Left ventricle myocardium inferior (tissue), 1 donor: ENCODE measurements at places on chromosomes 11 and 22. TPM values are rescaled to one million over a fixed set of nuclear protein-coding genes. Genes with fewer than 3 reads are reported as not detected.

Gene OR10A2
- total RNA-seq: not detected

- H3K4me3 ChIP-seq: no peak overlapping the region
- no peak overlapping the region for H3K27ac ChIP-seq
- no peak for DNase-seq
- H3K36me3 ChIP-seq: peaks cover 23% of the 10 kb centered on the region
- peaks cover 23% of the 10 kb centered on the region for H3K4me1 ChIP-seq
- H3K27me3 ChIP-seq: no peaks in the 10 kb centered on the region
Measured at GRCh38 chr11:76069001-76069400, 137.3 kb downstream of the WNT11 start.

DNA sequence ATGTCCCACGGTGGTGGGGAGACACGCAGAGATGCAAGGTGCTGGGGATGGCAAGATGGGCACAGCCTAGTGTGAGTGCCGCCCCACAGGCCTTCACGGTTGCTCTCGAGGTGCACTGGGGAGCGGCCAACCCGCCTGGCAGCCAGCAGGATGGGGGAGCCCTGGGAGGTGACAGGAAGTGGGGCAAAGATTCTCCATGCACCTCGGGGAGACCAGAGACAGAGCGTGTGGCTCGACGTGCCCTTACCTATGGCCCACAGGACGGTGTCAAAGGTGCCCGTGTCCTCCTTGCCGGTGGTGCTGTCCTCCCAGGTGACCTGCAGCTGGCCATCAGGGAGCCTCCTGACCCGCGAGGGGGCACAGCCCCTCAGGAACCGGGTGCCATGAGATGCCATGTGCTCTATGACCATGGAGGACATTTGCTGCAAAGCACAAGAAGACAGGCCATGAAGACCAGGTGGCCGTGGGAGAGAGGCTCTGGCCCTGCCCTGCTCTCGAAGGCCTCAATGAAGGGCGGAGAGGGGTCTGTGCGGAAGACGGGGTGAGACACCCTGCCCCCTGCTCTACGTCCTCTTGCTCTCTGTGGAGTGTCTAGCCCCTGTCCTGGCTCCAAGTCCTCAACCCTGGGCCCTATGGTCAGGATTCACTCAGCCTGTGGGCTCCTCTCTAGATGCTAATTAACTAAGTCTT lies 40.6 kb upstream of the GNB1L start:
- no peak overlapping the region for H3K4me3 ChIP-seq
- no peak overlapping the region for H3K27ac ChIP-seq
- H3K36me3 ChIP-seq: peaks cover 38% of the 10 kb centered on the region
- H3K4me1 ChIP-seq: peaks cover 15% of the 10 kb centered on the region

DNA sequence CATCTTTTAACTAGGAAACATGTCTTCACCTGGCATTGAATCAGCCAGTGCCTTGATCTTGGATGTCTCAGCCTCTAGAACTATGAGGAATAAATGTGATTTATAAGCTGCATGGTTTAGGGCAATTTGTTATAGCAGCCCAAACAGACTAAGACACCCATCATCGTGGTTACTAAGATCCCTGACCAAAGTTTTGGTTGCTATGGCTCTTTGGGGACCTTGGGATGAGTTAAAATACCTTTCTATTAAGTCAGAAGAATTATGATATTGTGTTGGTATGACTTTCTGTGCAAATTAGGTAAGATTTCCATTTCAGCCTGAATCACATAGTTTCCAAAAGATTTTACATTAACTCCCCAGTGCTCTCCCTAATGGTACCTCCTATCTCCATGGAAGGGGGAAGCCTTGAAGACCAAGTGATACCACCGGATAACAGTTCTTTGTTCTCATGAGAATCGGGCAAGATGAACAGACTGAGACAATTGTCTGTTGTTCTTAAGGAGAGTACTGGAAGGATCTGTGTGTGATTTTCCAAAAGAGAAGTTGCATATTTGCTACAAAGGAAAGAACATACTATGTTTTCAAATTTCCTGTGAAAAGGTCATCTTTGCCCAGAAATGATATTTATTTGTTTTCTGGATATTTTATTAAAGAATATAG lies 60.4 kb upstream of the UBASH3B start:
- H3K27ac ChIP-seq: no peak overlapping the region
- H3K4me1 ChIP-seq: no peaks in the 10 kb centered on the region
- H3K4me3 ChIP-seq: no peak overlapping the region
- no peaks in the 10 kb centered on the region for H3K36me3 ChIP-seq
- H3K27me3 ChIP-seq: peaks cover 71% of the 10 kb centered on the region
- DNase-seq: no peak

GRCh38 chr22:35335936-35336781 lies 36.5 kb downstream of the TOM1 start:
- peak; percentile 69 for DNase-seq
- H3K4me3 ChIP-seq: no peak overlapping the region
- peak overlapping the region; percentile 64 for H3K27ac ChIP-seq
- H3K4me1 ChIP-seq: peaks cover 58% of the 10 kb centered on the region
- peaks cover 97% of the 10 kb centered on the region for H3K36me3 ChIP-seq

- no peaks in the 10 kb centered on the region for H3K36me3 ChIP-seq
- H3K27ac ChIP-seq: no peak overlapping the region
- peaks cover 4% of the 10 kb centered on the region for H3K27me3 ChIP-seq
- H3K4me1 ChIP-seq: peaks cover 13% of the 10 kb centered on the region
- no peak overlapping the region for H3K4me3 ChIP-seq
- DNase-seq: no peak
Measured at GRCh38 chr22:44682556-44683168, 19.3 kb upstream of the PRR5 start.

Gene PRDX5
- 321 TPM for total RNA-seq

DNA sequence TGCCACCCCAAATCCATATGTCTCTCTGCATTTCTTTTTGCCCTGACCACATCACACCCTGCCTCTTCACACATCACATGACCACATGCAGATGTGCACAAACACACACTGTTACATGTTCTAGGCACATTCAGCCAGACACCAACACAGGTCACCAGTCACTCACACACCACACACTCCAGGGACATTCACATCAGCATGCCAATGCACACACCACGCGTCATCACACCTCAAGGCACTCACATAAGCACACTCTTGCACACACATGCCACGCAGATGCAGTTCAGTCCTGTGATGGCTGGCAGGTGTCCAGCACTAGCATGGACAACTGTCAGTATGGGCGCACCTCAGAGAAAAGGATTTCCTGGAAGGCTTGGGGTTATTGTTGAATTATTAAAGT lies 77.0 kb upstream of the MYOD1 start:
- H3K27ac ChIP-seq: no peak overlapping the region
- H3K27me3 ChIP-seq: peaks cover 21% of the 10 kb centered on the region
- H3K4me1 ChIP-seq: no peaks in the 10 kb centered on the region
- no peak overlapping the region for H3K4me3 ChIP-seq
- H3K36me3 ChIP-seq: no peaks in the 10 kb centered on the region

- H3K4me1 ChIP-seq: no peaks in the 10 kb centered on the region
- H3K27ac ChIP-seq: no peak overlapping the region
- H3K27me3 ChIP-seq: peaks cover 31% of the 10 kb centered on the region
- no peaks in the 10 kb centered on the region for H3K36me3 ChIP-seq
- H3K4me3 ChIP-seq: no peak overlapping the region
- DNase-seq: no peak
Measured at GRCh38 chr11:67652965-67653845, 2.7 kb upstream of the ACY3 start.

DNA sequence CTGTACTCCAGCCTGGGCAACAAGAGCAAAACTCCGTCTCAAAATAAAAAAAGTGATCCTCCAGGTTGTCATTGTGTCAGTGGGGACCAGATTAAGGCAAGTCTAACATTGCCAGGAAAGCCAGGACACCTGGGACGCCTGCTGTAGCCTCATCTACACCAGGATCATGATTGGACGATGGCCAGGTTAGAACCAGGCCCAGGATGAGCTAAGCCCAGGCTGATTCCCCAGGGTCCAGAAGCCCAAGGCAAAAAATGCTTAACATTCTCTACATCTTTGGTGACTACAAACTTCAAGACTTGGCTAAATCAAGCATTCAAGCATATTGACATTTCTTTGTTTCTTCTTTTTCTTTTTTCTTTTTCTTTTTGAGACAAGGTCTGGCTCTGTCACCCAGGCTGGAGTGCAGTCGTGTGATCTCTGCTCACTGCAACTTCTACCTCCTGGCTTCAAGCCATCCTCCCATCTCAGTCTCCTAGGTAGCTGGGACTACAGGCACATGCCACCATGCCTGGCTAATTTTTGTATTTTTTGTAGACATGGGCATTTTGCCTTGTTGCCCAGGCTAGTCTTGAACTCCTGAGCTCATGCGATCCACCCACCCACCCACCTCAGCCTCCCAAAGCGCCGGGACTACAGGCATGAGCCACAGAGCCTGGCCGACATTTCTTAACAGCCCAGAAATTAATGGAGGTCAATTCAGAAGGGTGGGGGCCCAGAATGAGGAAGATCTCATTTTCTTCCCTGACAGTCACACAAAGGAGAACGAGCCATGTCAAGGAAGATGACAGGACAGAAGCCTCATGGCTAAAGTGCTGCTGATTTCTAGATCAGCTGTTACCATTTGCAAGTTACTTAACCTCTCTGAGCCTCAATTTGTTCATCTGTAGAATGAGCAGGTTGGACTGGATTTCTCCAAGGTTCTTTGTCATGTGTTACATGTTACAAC lies 12.5 kb upstream of the PTPRJ start:
- no peaks in the 10 kb centered on the region for H3K27me3 ChIP-seq
- no peak overlapping the region for H3K27ac ChIP-seq
- H3K4me1 ChIP-seq: no peaks in the 10 kb centered on the region
- H3K36me3 ChIP-seq: no peaks in the 10 kb centered on the region
- DNase-seq: no peak

Gene NELL1
- not detected for total RNA-seq

DNA sequence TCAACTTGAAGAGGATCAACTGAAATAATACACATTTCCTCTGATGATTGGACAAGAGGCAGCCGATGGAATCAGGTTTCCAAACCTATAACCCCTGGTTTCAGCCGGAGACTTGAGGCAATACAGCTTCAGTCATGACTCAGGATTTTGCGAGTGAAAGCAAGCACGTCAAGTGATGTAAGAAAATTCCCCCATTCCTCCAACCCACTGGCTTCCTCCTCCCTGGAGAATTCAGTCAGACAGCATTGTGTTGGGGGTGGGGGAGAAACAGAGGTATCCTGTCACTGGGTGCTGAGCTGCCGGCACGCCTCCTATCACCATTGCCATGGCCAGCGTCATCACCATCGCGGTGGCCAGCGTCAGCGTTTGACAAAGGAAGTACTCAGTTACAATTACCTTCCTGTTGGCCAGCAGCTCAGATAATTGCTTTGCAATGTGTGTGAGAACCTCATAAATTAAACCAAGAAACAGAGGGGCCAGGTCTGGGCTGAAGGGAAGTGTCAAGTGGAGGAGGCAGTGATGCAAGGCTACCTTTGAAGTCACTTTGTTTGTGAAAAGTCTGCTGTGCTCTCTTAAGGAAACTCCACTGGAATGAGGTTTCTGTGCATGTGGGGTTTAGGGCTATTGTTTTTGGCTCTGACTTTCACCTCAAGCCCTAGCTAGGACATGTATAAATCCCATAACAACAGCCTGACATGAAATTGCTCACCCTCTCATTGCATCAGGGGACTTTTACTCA lies 50.2 kb downstream of the LIF start:
- H3K27ac ChIP-seq: peak overlapping the region; percentile 79
- H3K36me3 ChIP-seq: no peaks in the 10 kb centered on the region
- peak; percentile 78 for DNase-seq
- peak overlapping the region; percentile 26 for H3K4me3 ChIP-seq
- peaks cover 24% of the 10 kb centered on the region for H3K4me1 ChIP-seq

DNA sequence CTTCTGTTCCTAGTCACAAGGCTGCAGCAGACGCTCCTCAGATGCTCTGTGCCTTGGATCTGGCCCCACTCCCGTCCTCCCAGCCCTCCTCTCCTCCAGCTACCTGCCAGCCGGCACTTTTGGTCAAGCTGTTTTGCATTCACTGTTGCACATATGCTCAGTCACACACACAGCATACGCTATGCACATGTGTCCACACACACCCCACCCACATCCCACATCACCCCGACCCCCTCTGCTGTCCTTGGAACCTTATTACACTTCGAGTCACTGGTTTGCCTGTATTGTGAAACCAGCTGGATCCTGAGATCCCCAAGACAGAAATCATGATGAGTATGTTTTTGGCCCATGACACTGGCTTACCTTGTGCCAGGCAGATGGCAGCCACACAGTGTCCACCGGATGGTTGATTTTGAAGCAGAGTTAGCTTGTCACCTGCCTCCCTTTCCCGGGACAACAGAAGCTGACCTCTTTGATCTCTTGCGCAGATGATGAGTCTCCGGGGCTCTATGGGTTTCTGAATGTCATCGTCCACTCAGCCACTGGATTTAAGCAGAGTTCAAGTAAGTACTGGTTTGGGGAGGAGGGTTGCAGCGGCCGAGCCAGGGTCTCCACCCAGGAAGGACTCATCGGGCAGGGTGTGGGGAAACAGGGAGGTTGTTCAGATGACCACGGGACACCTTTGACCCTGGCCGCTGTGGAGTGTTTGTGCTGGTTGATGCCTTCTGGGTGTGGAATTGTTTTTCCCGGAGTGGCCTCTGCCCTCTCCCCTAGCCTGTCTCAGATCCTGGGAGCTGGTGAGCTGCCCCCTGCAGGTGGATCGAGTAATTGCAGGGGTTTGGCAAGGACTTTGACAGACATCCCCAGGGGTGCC lies 109.8 kb downstream of the BCR start:
- no peak for DNase-seq
- H3K4me1 ChIP-seq: peaks cover 17% of the 10 kb centered on the region
- H3K4me3 ChIP-seq: no peak overlapping the region

DNA sequence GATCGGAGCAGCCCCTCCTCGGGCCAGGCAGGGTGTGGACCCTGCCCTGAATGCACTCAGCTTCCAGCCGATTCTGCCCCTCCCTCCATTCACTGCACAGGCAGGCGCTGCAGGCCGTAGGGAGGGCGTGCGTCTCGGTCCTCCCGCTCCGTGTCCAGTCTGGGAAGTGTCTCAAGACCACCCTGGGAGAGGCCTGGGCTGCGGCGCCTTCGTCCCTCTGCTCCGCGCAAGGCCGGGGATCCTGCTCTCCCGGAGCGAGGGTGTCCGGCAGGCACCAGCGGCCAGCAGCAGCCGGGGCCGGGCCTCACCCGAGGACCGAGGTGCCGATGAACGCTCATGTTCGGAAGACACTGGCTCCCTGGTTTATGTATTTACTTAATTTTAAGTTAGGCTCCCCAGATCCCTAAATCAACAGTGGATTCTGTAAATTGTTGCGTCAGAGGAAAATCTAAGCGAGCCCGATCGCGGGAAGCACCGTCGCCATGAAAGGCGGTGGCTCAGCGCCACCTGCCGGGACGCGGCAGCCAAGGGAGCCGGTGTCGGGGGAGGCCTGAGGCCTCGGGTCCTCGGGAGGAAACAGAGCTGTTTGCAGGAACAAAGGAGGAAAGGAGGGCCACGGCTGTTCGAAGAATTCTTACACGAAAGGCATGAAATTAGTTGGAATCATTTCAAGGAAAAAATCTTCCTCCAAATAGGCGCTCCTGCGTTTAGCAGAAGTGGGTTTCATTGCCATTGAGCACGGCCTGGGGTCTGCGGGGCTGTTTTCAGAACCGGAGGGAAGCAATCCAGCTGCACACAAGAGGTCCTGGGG lies 195.3 kb downstream of the BRD1 start:
- peaks cover 14% of the 10 kb centered on the region for H3K4me1 ChIP-seq
- no peaks in the 10 kb centered on the region for H3K36me3 ChIP-seq
- H3K27me3 ChIP-seq: peaks cover 24% of the 10 kb centered on the region

GRCh38 chr11:119687373-119688046 lies 41.5 kb downstream of the NECTIN1 start:
- no peak for DNase-seq
- no peaks in the 10 kb centered on the region for H3K36me3 ChIP-seq
- H3K27ac ChIP-seq: no peak overlapping the region
- no peak overlapping the region for H3K4me3 ChIP-seq
- H3K4me1 ChIP-seq: peaks cover 15% of the 10 kb centered on the region
- H3K27me3 ChIP-seq: no peaks in the 10 kb centered on the region

GRCh38 chr22:39176143-39176713 lies 23.7 kb upstream of the CBX7 start:
- H3K4me3 ChIP-seq: peak overlapping the region; percentile 29
- peak; percentile 77 for DNase-seq
- H3K36me3 ChIP-seq: no peaks in the 10 kb centered on the region
- H3K4me1 ChIP-seq: peaks cover 80% of the 10 kb centered on the region
- no peaks in the 10 kb centered on the region for H3K27me3 ChIP-seq
- peak overlapping the region; percentile 88 for H3K27ac ChIP-seq

Gene BCR
- total RNA-seq: 26.7 TPM
